ENCODE measurements at places on chromosomes 3 and 15. TPM values are rescaled to one million over a fixed set of nuclear protein-coding genes. Genes with fewer than 3 reads are reported as not detected.

The PLA2G4E gene
- not detected for total RNA-seq

The CCRL2 gene
- total RNA-seq, result 4.4 TPM

The TM4SF18 gene
- total RNA-seq, result 4.9 TPM

The PTPRG gene
- total RNA-seq, result 208 TPM

The IL12A gene
- not detected for total RNA-seq

The WDR72 gene
- 2.2 TPM for total RNA-seq

The NXPE3 gene
- 30.7 TPM for total RNA-seq

The MINAR1 gene
- total RNA-seq, result 0.95 TPM

The AP3B2 gene
- total RNA-seq, result not detected

The PYGO1 gene
- 7.4 TPM for total RNA-seq

The SH2D7 gene
- total RNA-seq, result not detected

The TRAT1 gene
- not detected for total RNA-seq

The BCL2A1 gene
- not detected for total RNA-seq

The CPN2 gene
- total RNA-seq, result not detected

The CCR3 gene
- not detected for total RNA-seq

The CADM2 gene
- 1.8 TPM for total RNA-seq

The SERPINI2 gene
- not detected for total RNA-seq

All from thoracic aorta (tissue), 2 donors.